ENCODE measurements at places on chromosomes 13 and 19.

GRCh38 chr19:55651236-55651635 lies 3.2 kb downstream of the CCDC106 start:
- DNase-seq, result no peak

- peak; percentile 2 for DNase-seq
Observed at GRCh38 chr13:50594276-50595051, 249.0 kb downstream of the DLEU7 start.

DNA sequence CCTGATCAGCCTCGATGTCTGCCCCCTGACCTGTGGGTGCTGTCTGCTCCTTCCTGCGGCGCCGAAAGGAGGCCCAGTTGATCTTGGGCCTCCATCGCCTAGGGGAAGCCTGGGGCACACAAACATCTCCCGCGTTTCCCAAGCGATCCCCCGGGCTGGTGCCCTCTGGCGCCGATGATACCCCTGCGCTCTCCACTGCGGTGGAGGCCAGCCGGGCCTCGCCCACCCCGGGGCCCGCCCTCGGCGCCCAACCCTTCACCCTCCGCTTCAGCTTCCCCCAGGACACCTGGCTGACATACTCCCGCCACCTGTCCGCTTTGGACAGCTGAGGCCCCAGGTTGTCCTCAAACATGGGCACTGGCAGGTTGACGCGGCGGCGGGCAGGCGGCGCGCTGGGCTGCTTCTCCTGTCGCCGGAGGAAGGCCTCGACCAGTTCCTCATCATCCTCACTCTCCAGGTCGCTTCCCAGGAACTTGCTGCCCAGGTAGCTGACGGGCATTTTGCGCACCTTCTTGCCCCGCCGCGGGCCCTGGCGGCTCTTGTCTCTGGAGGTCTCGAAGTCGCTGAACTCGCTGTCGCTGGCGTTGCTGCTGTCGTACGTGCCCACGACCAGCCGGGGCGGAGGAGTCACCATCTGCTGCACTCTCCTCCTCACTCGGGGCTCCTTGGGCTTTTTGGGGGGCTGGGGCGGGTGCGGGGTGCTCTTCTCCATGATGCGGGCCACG lies 1.3 kb downstream of the CCDC8 start:
- DNase-seq, result no peak

- DNase-seq, result no peak
Observed at GRCh38 chr19:10468133-10468532, 35.0 kb downstream of the KEAP1 start.

- DNase-seq, result no peak
Observed at GRCh38 chr19:19482809-19483596, 32.3 kb downstream of the TSSK6 start.

- peak; percentile 39 for DNase-seq
Observed at GRCh38 chr13:24161010-24161775, 673 bp downstream of the SPATA13 start.

- DNase-seq, result peak; percentile 64
Observed at GRCh38 chr19:4172861-4173473, 9.4 kb downstream of the SIRT6 start.

DNA sequence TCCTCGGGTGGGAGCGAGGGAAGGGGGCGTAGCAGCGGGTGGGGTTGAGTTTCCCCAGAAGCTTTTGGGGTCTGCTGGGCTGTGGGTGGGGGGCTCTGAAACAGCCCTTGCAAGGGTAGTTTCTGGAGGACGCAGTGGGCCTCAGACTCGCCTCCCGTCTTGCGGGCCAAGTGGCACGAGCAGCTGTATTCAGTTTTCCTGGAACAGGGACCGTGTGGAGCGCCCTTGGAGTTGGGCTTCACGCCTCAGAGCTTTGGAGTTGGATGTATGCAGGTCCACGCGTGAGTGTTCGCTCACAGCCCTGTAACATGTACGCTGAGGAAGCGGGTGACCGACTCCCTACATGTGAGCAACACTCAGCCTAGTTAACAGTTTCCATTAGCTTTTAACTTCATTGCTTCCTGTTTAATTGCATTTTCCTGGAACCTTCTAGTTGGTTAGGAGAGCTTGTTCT lies 603 bp downstream of the TM9SF2 start:
- no peak for DNase-seq

DNA sequence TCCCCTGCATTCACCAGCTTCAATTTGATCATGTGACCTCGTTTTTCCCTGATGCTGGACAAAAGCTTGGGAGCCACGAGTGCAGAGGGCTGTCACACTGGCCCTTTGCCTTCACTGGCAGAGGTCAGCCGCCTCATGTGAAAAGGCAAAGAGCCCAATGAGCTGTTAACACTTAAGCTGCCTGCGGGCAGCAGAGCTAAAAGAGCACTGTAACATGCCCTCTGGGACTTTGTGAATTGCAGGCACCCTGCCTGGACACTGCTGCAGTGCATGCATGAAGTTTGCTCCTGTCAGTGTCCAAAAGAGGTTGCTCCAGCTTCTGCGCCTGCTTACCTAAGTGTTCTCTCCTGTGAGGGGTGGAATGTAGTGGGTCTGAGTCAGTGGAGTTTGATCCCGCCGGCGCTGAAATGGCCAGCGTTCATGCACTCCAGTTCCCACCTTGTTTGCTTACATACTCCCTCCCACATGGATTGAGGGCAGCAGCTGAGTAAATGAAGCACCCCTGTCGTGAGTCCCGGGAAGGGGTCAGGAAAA lies 193.7 kb downstream of the RFC3 start:
- DNase-seq, result no peak

- no peak for DNase-seq
Observed at GRCh38 chr19:27780367-27781075, 1432.4 kb downstream of the UQCRFS1 start.

- DNase-seq, result no peak
Observed at GRCh38 chr13:49776871-49777270, 15.6 kb downstream of the KPNA3 start.

DNA sequence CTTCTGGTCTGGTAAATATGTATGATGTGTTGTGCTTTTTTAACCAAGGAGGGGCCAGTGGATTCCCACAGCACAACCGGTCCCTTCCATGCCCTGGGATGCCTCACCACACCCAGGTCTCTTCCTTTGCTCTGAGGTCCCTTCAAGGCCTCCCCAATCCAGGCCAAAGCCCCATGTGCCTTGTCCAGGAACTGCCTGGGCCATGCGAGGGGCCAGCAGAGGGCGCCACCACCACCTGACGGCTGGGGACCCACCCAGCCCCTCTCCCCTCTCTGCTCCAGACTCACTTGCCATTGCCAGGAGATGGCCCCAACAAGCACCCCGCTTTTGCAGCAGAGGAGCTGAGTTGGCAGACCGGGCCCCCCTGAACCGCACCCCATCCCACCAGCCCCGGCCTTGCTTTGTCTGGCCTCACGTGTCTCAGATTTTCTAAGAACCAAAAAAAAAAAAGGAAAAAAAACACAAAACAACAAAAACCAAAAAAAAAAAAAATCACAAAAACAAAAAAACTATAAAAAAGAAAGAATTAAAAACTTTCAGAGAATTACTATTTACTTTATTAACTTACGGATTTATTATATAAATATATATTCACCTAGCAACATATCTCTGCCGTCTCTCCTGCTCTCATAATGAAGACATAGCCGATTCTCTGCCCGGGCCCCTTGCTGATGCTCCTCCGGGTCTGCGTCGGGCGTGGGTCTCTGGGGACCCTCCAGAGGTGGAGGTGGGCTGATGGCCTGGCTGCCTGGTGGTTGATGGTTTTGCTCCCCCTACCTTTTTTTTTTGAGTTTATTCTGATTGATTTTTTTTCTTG lies 14.4 kb downstream of the CAPN12 start:
- peak; percentile 76 for DNase-seq
